Fibroblast of lung (primary cell): ENCODE measurements at places on chromosomes 7 and 10. TPM values are rescaled to one million over a fixed set of nuclear protein-coding genes. Genes with fewer than 3 reads are reported as not detected.

Gene TAS2R16
- not detected in 2 replicates for total RNA-seq

Gene KCNH2
- 6.1 and 6.2 TPM in 2 replicates for total RNA-seq

Gene GARS1
- total RNA-seq: 226 and 322 TPM in 2 replicates

Gene CPVL
- total RNA-seq: 0.17 and 0.51 TPM in 2 replicates

Gene GDF2
- total RNA-seq: not detected in 2 replicates

Gene PAPOLB
- total RNA-seq: under 0.01 TPM in 2 replicates

Gene COL28A1
- under 0.01 and 0.17 TPM in 2 replicates for total RNA-seq

Gene SFRP5
- not detected in 2 replicates for total RNA-seq

Gene TSPAN12
- total RNA-seq: 1.5 and 1.7 TPM in 2 replicates

Gene RBP3
- total RNA-seq: not detected in 2 replicates

Gene SPACDR
- total RNA-seq: under 0.01 and 0.50 TPM in 2 replicates

Gene EBF3
- under 0.01 and 0.17 TPM in 2 replicates for total RNA-seq

Gene RPP38
- total RNA-seq: 14.6 and 15.4 TPM in 2 replicates

Gene ALOX5
- not detected in 2 replicates for total RNA-seq
